ENCODE measurements at places on chromosomes 1 and 21. TPM values are rescaled to one million over a fixed set of nuclear protein-coding genes. Genes with fewer than 3 reads are reported as not detected.

Gene C1orf185
- not detected for total RNA-seq

Gene SNRPE
- total RNA-seq = 95.7 TPM

Gene SLC37A1
- 13.2 TPM for total RNA-seq

Gene WNT9A
- 4.9 TPM for total RNA-seq

- no peak for DNase-seq
Measured at GRCh38 chr21:36038701-36039497, 21.4 kb downstream of the SETD4 start.

DNA sequence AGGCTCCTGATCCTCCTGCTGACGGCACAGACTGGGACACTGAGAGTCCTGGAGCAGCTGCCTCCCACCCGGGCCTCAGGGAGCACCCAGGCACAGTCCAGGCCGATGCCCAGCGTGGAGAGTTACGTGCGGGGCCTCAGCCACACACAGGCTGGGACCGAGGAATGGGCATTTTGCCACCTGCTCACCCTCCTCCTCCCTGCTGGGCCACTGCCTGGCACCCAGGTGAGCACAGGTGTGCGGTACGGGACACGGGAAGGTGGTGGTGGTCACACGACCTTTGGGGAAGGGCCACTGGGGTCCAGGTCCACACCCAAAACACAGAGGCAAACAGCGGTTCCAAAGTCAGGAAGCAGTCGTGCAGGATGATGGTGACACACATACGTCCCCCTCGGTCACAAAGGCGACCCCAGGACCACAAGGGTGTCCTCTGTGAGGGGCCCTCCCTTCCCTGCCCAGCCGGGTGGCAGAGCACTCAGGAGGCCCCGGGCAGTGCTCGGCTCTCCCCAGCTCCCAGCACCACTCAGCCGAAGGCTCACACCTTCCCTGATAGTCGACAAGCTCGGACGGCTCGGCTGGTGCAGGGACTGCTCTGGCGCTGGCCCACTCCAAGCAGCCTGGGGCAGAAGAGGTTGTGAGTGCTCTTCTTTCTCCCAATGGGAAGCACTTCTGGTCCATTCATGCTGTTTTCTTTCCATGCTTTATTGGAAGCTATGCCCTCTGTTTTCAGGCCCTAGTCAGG lies 14.3 kb downstream of the MORN1 start:
- no peak for DNase-seq

- no peak for DNase-seq
Measured at GRCh38 chr1:115911294-115911693, 65.0 kb upstream of the SLC22A15 start.

DNA sequence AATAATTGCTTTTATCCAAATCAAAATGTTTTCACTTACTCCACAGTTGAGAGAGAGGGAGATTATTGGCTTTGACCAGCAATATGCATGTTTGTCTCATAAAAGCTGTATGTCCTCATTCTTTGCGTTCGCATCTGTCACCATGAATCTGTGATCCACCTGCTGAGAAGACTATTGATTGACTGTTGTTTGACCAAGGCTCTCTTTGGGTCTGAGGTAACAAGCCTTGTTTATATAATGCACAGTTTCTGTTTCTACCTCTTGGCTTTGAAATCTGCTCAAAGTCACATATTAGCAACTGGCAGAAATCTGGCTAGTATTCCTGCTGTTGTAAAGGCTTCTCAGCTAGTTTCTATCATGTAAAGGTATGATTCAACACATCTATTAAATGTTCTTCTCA lies 157.0 kb downstream of the LYPLAL1 start:
- DNase-seq = no peak

DNA sequence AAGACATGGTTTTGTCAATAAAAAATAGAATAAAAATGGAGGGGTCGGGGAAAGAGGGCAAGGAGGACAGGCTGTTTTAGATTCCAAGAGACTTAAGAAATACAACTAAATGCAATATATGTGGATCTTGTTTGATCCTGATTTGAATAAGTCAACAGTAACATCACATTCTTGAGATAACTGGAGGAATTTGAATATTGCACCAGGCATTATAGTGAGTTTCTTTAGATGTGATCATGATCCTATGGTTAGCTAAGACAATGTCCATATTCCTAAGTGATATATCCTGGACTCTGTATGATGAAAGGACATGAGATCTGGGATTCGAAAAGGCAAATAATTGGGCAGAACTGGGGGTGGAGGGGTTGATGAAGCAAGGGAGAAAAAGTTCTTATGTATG lies 311.8 kb downstream of the PLPP3 start:
- DNase-seq = no peak

Data from osteocyte (in vitro differentiated cells).